Right lobe of liver (tissue), 6 donors: ENCODE measurements at places on chromosomes 2 and 18. TPM values are rescaled to one million over a fixed set of nuclear protein-coding genes. Genes with fewer than 3 reads are reported as not detected.
A peak's percentile ranks its signal among the peaks of the same experiment; 100 is the strongest.

Gene TSPYL6
- not detected for total RNA-seq

Gene KCNE4
- 1.1 TPM for total RNA-seq

Gene PCBP1
- 180 TPM for total RNA-seq

Gene GAL3ST2
- 0.83 TPM for total RNA-seq

Gene CAPN10
- total RNA-seq, result 8.9 TPM

Gene DTNA
- 3.0 TPM for total RNA-seq

Gene AQP12B
- not detected for total RNA-seq

Gene ESPNL
- 0.12 TPM for total RNA-seq

Gene SERPINB3
- total RNA-seq, result not detected

Gene IL1RL1
- 3.7 TPM for total RNA-seq

Gene MAL
- 0.24 TPM for total RNA-seq

Gene PTH2R
- not detected for total RNA-seq

Gene SERPINB10
- total RNA-seq, result 0.24 TPM

Gene CAPN14
- total RNA-seq, result not detected

Gene LYG1
- total RNA-seq, result not detected

DNA sequence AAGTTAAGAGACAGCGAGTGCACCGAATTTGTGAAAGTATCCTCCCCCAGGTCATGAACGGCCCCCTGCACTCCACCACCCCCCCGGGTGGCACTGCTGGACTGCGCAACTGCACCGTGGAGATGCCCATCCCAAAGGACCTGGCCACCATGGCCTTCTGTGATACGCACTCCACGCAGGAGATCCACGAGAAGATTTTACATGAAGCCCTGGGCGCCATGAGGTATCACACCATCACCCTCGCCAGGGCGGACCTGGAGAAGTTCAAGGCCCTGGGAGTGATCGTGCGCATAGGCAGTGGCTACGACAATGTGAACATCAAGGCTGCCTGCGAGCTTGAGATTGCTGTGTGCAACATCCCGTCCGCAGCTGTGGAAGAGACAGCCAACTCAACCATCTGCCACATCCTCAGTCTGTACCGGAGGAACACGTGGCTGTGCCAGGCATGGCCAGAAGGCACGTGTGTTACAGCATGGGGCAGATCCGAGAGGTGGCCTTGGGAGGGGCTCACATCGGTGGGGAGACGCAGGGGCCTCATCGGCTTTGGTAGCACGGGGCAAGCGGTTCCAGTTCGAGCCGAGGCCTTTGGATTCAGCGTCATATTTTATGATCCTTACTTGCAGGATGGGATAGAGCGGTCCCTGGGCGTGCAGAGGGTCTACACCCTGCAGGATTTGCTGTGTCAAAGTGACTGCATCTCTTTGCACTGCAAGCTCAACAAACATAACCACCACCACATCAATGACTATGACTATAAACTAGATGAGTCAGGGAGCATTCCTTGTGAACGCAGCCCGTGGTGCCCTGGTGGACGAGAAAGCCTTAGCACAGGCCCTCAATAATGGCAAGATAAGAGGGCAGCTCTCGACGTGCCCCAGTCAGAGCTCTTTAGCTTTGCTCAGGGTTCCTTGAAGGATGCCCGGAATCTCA, 290.8 kb upstream of the MC4R start:
- DNase-seq, result no peak

DNA sequence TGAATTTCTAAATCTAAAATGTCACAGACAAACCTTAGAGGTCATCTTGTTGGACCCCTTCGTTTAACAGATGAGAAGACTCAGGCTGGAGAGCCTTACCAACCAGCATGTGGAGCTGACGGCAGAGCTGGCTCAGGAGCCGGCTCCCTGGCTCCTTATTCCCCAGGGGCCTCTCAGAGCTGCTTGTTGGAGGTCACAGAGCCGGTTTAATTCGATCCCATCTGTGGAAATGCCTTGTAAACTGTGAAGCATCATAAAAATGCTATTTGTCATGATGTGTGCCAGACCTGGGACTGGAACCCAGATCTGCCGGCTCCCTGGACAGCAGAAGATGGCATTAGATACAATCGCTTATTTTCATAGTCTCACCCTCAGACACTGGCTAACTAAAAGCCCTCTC, 8.2 kb upstream of the CIB4 start:
- DNase-seq, result no peak

- no peak for DNase-seq
These were observed 98.5 kb downstream of the TACR1 start for GRCh38 chr2:75100801-75101151.

DNA sequence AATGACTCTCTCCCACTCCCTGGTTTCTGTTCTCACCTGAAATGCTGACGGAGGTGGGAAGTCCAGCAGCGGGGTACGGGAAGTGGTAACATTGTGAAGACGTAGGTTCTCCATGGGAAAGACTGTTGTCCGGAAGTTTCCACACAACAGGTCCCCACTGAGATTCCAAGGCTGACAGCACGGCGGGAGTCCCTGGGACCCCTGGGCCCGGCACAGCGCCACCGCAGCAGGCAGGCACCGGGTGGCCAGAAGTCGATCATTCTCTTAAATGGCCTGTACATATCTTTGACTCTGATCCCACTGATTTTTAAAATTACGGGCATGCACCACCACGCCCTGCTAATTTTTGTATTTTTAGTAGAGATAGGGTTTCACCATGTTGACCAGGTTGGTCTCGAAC, 201.0 kb upstream of the SALL3 start:
- DNase-seq, result no peak

DNA sequence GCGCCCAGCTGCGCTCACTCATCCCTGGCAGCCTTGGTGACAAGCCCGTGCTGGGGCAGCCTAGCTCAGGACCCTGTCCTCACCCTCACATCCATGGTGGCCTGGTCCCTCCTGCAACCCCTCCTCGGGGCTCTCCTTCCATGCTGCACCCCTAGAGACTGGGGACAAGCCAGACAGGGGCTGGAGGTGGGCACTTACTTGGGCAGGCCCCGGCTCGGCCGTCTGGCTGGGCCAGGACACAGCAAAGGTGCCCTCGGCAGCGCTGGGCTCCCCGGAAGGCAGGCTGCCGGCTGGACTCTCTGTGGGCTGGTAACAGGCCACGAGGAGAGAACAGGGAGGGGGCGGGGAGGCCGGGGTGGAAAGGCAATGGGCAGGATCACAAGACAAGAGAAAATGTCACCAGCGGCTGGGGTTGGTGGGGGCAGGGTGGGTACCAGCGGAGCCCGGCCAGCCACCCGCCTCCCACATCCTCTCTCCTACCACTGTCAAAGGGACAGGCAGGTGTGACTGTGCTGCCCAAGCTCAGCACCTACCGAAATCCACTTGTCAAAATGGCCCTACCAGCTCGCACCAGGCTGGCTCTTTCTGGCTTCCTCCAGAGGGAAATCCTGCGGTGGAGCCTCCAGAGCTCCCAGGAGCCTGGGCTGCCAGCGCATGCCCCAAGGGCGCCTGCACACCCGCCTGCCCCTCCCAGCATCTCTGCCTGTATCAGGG, 54.7 kb downstream of the BIN1 start:
- DNase-seq, result peak; percentile 48

DNA sequence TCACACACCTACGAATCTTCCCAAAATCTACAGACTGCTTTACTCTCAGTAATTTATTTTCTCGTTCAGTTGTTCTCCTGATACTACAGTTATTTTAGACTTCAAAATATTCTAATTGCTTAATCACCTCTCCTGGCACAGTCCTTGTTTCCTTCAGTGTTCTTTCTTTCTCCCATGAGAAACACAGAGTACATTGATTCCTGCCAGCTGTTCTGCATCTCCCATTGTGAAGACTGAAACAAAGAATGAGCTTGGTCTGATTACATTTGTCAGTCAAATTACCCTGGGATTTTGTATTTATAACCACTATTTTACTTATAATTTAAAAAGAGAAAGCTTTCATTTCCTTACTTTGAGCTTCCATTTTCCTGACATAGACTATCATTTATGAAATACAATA, 63.9 kb upstream of the TANK start:
- DNase-seq, result no peak

GRCh38 chr2:217030081-217030480, 170.2 kb upstream of the TNP1 start:
- no peak for DNase-seq

GRCh38 chr2:106107509-106108131, 86.5 kb downstream of the UXS1 start:
- DNase-seq, result no peak

- no peak for DNase-seq
These were observed 17.2 kb downstream of the UGGT1 start for GRCh38 chr2:128108166-128108565.

GRCh38 chr2:115635430-115635829, 1193.0 kb downstream of the DPP10 start:
- DNase-seq, result no peak

DNA sequence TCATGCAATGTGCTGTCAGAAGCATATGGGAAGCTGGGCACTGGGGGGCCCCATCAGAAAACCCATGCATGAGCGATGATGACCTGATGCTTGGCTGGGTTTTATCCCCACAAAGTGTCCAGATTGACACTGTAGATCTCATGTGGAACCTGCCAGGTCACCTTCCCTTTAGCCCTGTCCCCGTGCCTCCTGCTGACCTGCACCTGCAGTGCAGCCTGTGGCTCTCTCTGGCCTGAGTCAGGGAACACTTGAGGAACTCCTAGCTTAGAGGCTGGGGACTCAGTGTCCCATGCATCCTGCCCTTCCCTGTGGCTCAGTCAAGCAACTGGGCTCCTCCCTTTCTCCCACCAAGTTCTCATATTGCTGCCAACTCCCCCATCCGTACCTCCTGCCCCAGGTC, 57.7 kb downstream of the PDCL3 start:
- DNase-seq, result no peak

GRCh38 chr2:79882548-79882947, 369.7 kb downstream of the CTNNA2 start:
- no peak for DNase-seq

GRCh38 chr18:12403601-12404506, 3.9 kb upstream of the PRELID3A start:
- no peak for DNase-seq

DNA sequence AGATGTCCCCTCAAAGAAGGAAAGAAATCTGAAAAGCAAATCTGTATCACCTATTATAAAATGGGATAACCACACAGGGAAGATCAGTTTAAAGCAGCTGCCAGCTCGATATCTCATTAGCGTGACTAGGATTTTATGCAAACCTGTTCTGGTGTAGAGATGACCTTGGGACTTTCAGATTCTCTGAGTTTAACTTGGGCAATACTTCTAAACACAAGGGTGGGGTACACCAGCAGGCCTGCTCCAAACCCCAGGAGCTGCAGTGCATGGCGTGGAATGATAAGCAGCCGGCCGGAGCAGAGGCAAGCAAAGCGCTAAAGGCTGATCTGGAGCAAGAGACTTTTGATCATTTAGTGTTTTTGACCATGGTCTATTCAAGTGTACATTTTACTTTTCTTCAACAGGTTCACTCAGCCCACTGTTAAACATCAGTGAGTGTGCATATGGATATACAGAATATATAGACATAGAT, 4.7 kb downstream of the SERTAD2 start:
- no peak for DNase-seq

DNA sequence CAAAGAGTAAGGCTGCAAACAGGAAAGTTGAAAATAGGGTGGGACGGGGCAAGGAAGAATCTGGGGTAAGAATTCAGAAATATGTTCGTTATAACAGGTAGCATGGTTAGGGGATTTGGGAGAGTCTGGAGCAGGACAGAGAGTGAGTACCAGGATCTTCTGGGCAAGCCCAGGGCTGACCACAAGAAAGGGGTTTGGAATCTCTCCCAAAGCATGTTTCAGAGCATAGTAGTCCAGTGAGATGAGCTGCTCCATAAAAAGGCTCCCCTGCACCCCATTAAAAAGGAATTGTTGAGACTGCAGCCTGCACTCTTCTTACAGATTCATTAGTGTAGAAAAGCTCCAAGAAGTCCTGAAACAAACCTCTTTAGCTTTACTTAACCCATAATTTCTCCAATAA, 291.1 kb downstream of the MTX2 start:
- DNase-seq, result no peak

GRCh38 chr2:121343191-121343590, 58.2 kb upstream of the TFCP2L1 start:
- DNase-seq, result no peak

DNA sequence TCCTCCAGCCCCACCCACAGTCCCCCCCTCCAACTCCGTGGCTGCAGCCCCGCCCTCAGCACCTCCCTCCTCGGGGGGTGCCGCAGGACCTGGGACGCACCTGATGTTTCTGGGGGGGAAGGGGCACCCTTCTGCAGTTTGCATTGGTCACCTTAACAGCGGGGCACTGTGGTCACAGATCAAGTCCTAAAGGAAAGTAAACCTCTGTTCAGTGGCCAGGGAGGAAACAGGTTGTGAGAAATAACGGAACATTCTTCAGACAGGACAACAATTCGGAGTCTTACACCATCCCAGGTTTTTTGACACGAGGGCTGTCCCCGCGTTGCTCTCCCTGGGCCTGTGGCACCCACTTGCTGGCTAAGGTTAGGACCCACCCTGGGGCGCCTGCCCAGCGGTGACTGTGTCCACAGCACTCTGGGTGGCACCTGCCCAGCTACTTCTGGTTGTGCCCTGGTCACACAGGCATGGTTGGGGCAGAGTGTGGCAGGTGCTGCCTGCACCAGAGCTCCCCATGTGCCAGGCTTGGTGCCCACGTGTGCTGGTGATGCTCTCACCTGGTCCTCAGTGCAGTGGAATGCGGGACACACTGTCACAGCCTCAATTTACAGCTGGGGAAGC, 93.5 kb upstream of the OTOS start:
- DNase-seq, result peak; percentile 74

DNA sequence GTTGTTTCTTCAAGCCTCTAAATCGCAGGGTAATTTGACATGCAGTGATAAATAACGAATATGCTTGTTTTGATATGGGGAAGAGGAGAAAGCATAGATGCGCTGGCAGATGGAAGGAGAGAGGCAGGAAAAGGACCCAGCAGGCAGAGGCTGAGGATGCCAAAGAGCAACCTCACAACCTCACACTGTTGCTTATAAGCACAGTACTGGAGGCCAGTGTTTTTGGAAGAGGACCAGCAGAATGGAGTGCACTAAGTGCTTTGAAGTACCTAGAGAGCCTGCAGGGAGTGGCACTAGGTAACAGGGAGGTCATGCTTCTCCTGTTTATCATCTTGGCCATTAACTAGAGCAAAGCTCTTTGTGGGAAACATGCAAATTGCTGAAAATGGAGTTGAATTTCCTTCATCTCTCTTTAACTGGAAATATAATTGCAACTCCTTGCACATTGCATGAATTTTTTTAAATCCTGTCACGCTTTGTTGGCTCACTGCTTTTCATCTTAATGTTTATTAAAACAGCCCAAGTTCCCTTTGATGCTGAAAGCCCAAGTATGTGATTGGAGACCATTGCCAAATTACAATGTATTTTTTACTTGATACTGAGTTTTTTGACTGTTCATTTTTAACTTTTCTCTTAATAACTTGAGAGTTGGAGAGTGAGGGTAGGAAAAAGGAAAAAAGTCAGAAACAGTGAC, 236.4 kb downstream of the LRRTM1 start:
- no peak for DNase-seq
